ENCODE measurements at places on chromosomes 5 and 9.

DNA sequence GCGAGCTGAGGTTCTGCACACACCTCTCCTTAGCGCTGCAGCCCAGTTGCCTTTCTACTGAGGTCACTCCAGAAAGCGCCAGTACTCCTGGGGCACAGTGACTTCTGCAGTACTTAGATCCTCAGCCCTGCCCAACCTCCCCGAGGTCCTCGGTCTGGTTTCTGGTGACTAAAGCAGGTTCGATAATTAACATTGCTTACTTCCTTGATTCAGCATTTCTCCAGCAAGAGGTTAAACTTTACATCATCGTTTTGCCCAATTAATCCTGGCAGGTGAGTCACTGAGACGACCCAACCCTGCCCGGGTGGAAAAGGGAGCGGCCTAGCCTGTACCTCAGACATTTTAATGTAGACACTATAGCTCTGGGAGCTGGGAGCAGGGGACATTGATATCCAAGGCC is 77.6 kb downstream of the PLAC8L1 start:
- DNase-seq: peak; percentile 36

DNA sequence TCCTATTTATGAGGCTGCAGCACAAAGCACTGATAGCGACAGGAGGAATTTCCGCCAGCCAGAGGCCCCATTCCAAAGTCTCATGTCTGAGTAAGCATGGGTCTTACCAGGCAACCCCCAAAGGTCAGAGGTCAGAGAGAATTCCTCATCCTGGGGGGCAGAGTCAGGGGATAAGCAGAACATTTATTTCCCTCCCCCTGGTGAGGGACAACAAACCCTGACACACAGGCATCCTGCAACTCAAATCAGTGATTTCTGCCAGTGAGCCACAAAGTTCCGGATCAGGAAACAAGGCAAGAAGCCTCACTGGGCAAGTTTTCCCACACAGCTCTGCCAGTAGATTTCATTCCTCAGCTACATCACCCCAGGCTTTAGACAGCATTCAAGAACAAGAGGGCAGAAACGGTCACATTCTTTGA is 37.0 kb downstream of the ADAMTS12 start:
- peak; percentile 84 for DNase-seq

GRCh38 chr5:87113861-87114260 is 153.8 kb upstream of the RASA1 start:
- peak; percentile 81 for DNase-seq

- DNase-seq: no peak
Observed at GRCh38 chr9:133127340-133127981, 6.4 kb upstream of the RALGDS start.

DNA sequence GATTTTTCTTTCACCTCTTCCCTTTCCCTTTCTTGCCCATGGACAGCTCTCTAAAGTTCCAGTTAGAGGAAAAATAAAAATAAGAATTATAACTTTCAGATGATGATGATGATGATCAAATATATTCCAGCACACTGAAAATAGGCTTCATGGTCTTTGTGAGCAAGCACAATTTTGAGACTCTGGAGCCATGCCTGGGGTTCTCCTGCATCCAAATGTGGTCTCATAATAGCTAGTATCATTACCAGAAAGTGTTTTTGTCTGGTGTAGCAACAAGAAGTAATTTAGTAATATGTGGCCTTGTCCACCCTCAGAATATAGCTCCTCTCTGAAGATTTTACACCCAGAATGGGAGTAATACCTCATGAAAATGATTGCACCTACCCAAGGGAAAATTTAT is 150.4 kb downstream of the SNCAIP start:
- DNase-seq: no peak

GRCh38 chr5:93653716-93654115 is 70.7 kb downstream of the NR2F1 start:
- no peak for DNase-seq

GRCh38 chr9:130990978-130991777 is 17.8 kb upstream of the LAMC3 start:
- DNase-seq: peak; percentile 29

DNA sequence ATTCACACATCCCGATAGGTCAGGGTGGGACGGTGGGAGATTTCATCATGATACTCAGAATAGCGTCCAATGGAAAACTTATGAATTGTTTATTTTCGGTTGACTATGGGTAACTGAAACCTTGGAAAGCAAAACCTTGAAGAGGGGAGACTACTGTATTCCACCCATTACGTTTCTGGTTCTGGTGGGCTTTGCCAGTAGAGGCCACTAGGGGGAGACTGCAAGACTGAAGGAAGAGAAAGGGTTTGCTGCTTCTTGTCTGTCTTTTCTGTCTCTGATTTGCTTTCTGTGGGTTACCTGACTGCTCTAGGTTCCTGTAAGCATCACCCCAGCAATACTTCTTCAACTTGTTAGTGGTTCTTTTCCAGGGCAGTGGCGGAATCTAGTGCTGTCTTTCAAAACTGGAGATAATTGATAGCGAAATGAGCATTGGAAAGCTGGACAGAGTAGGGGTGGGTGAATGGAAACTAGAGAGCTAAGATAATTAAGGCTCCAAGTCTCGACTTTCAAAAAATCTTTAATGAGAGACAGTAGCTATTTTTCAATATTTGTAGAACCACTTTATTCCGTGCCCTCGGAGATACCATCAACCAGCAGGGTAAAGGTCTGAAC is 27.0 kb downstream of the GRIN3A start:
- peak; percentile 3 for DNase-seq

DNA sequence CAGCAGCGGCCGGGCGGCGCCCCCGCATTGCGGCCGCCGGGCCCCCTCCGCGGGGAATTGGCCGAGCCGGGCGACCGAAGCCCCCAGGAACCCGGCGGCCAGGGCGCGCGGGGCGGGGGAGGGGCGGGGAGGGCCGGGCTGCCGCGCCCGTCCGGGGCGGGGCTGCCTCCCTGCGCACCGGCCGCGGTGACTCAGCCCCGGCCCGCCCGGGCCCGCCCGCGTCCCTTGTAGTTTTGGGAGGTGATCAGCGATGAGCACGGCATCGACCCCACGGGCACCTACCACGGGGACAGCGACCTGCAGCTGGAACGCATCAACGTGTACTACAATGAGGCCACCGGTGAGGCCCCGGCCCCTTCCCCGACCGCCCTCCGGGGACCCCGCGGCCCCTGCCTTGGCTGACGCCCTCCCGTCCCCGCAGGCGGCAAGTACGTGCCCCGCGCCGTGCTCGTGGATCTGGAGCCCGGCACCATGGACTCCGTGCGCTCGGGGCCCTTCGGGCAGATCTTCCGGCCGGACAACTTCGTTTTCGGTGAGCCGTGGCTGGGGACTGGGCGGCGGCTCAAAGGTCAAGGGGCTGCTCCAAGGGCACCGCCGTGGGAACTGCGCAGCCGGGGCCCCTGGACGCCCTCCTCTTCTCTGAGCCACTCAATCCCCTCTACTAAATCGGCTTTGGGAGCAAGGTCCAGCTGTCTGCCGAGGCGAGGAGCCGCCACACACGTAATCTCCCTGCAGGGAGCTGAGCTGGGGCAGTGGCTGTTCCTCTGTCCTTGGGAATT is 592 bp downstream of the TUBB4B start:
- peak; percentile 71 for DNase-seq
